ENCODE measurements at places on chromosomes 2 and 18.

DNA sequence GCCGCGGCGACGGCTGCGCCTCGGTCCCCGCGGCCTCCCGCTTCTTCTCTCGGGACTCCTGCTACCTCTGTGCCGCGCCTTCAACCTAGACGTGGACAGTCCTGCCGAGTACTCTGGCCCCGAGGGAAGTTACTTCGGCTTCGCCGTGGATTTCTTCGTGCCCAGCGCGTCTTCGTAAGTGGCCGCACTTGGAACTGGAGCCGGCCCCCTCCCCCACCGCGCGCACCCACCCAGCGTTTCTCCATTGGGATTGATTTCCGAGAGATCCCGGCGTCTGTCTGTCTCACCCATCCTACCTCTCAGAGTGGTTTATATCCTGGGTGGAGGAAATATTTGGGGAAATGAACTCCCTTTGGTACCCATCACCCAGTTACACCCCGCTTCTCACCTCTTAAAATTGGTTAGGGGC lies 498 bp downstream of the ITGAV start:
- peak; percentile 63 for DNase-seq

GRCh38 chr18:37306432-37306831 lies 259.2 kb downstream of the CELF4 start:
- no peak for DNase-seq

DNA sequence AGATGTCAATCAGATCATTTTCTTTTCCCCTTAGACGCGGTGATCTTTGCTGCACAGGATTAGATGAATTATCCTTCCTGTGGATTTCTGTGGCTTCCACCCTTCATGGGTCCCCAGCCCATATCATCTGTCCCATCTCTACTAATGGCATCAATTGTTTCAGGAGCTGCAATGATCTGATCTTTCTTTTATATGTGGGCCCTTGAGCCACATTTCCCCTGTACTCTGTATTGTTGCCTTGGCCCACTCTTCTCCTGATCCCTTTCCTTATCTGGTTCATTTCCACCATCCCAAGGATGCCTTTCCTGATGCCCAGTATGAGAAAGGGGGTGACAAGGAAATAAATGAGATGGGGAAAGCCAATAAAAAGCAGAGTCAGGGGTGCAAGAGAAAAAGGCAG lies 24.7 kb downstream of the SP140 start:
- no peak for DNase-seq

DNA sequence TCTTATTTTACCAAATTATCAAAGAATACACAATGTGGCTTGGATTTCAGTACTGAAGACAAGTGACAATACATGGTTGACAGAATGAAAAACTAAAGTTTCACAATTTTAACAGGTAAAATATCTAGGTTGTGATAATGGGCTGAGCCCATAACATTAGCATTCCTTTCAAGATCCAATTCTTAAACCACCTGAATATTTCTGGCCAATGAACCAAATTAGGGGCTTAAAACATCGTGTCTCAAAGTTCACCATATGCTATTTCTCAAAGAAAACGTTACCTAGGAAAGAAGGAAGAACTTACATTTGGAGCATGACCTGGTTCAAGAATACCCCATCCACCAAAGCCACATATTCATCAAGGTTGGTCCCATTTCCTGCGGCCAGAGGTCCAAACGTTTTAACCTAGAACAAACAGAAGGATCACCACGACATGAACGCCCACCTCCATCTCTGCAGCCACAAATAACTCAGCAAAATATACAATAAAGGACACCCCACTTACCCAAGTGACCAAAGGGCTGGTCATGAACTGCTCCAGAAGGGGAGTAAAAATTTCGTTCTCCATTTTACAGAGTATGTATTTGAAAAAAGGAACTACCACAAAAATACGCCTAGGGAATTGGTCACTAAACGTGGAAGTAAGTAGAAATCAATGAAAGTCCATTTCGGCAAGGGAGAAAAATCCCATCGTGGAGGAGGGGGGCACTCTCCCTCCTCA lies 984 bp downstream of the CCDC88A start:
- DNase-seq, result no peak

DNA sequence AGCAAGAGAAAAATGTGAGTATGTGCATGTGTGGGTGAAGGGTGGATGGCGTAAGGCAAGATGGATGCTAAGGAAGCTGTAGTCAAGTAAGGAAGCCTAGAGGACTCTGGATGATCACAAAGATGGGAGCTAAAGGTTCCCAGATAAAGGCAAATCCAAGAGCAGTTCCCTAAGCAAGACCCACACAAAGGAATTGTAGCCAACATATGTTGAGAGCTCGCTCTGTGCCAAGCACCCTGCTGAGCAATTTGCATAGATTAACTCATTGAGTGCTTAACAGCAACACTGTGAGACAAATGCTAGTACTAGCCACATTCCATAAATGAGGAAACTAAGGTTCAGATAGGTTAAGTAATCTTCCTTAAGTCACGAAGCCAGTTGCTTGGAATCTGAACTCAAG lies 132.6 kb downstream of the C1D start:
- no peak for DNase-seq

DNA sequence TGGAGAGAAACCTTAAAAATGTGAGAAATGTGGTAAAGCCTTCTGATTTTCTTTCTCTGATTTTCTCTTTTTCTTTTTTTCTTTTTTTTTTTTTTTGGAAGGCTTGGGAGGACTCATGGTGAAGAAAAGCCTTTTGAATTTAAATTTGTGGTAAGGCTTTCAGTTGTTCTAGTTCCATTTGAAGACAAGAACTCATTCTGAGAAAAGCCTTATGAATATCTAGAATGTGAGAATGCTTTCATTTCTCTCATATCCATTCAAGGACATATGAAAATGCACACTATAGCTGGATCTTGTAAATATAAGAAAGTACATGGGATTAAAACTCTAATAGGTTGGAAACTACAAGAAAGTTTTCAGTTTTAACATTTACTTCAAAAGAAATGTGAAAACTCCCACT lies 1045.2 kb upstream of the NRXN1 start:
- DNase-seq, result no peak

DNA sequence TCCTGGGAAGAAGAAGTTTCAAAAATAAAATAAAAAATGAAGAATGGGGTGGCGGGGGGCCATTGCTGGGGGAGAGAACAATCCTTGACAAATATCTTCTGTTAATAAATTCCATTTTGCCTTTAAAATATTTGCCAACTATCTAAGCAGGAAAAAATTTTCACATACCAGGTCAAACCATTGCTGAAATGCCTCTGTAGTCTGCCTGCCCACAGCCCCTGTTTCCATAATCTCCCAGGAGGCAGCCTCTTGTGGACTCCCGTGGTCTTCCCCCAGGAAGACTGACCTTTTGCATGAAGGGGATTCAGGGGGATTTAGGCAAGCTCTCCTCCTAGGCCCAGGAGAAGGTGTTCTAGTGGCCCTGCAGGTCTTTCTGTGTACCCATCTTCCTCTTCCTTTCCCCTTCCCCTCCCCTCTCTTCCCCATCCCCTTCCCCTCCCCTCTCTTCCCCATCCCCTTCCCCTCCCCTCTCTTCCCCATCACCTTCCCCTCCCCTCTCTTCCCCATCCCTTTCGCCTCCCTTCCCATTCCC lies 61.0 kb downstream of the RPL37A start:
- DNase-seq, result no peak

GRCh38 chr2:188576651-188577050 lies 285.0 kb downstream of the GULP1 start:
- DNase-seq, result no peak

DNA sequence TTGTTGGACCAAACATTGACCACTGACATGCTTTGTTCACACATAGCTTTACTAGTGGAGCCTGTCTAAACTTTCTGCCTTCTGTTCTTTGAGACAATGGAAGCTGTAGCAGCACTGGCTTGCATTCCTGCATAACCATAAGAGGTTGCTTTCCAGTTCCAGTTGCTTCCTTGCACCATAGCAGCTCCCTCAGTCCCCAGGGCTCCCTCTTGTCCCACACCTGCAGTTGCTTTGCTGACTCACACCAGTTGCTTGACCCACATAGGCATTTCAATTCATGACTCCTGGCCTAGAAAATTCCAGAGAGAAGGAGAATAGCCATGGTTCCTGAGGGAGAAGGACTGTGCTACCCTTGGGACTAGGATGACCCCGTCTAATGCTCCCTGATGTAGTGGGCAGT lies 20.9 kb downstream of the SGPP2 start:
- DNase-seq, result no peak

DNA sequence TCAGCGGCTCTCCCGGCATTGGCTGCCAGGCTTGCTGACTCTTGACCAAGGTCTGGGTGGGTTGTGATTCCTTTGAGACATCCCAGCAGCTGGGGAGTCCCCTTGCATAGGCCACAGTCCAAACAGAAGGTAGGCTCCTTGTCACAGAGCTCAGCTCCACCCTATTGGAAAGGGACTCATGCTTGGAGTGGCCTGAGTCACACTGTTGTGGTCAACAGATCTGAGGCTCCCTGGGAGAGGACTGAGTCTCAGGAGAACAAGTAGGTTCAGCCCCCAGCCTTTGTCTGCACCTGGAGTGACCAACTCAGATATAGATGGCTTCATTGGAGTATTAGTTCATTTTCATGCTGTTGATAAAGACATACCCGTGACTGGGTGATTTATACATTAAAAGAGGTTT lies 32.1 kb upstream of the SH3BP4 start:
- no peak for DNase-seq

- DNase-seq, result no peak
Measured at GRCh38 chr2:226963528-226963927, 127.7 kb downstream of the RHBDD1 start.

- no peak for DNase-seq
Measured at GRCh38 chr2:10000541-10000940, 42.8 kb upstream of the KLF11 start.

- DNase-seq, result no peak
Measured at GRCh38 chr2:84152462-84152861, 306.6 kb downstream of the SUCLG1 start.

GRCh38 chr2:169767243-169767888 lies 31.3 kb upstream of the SSB start:
- peak; percentile 81 for DNase-seq

DNA sequence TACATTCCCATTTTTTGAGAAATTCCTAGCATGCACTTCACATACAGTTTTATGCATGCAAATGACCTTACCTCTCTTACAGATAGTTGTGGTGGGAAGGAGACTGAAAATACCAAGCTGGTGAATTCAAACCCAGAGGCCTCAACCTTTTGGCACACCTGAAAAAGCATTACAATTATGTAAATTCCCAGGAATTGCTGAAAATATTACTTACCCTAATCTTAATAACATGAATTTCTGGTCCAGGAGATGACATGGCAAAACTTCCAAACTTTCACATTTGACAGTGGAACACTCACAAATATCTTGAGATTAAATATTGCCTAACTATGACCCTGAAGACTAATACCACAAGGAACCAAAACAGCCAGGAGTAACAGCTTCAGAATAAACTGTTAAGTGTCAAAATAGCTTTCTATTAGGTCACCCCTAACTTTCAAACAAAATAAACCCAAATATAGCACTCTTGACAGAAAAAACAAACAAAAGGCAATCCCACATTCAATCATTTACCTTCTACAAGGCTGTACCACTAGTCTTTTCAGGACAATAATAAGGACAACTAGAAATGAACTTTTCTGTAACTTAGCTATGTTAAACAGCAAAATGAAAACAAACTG lies 10.9 kb upstream of the PEX13 start:
- DNase-seq, result no peak

GRCh38 chr2:4077017-4077416 lies 373.6 kb downstream of the DCDC2C start:
- no peak for DNase-seq

- peak; percentile 9 for DNase-seq
Measured at GRCh38 chr2:232776435-232776834, at the start of gene KCNJ13. Gene KCNJ13 (minus strand): TSS chr2:232776565. CDS start chr2:232771362, 5,203 bp downstream.

- peak; percentile 22 for DNase-seq
Measured at GRCh38 chr2:127637725-127638252, 8.2 kb upstream of the GPR17 start.

DNA sequence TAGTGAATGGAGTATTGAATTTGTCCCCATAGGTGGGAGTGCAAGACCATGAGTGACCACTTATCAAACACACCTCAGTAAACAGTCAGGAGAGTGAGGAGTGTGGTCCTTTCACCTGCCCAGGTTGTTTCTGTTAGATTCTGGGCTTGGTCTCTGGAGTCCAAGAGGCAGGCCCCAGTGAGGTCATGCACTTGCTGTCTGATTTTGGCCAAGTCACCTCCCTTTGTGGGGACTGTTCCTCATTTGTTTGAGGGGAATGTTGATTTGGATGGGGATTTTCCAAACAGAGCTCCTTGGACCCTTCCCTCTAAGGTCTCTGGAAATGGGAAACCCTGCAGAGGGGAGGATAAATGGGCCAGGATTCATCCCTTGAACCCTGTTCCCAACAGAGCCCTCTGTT lies 7.3 kb downstream of the IL1RN start:
- no peak for DNase-seq

DNA sequence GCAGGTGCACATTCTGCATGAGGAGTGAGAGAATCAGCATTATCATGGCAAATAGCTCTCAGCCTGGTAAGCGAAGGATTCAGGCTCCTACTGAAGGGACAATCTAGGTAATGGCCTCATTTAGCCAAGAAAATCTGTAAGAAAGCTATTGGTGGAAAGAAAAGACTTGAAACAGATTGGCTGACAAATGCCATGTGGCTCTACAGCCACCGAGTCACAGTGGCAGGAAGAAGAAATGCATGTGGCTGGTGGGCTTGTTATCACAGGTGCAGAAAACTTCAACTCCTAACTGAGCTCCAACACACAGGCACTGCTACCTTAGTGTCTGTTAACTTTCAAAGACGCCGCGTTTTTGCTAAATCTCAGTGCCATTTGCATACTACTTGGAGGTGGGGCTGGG lies 60.6 kb upstream of the REV1 start:
- no peak for DNase-seq

DNA sequence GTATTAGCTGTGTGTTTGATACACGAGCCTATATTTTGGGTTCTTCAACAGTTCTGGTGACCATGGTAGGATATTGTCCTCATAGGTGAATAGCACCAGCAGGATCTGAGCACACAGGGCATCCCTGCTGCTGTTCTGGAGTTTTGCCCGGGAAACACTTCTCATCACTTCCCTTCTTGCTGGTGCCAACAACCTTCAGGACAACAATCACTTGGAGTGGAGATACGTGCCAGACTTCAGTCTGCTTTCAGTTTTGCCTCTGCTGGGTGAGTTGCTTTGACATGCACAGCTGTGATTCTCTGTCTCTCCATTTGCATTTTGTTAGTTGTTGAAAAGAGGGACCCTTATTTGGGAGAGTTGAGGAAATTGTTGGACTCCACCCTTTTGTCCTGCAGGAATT lies 1347.2 kb upstream of the DDX18 start:
- DNase-seq, result no peak

- DNase-seq, result no peak
Measured at GRCh38 chr18:13580351-13580750, 146.0 kb downstream of the FAM210A start.

DNA sequence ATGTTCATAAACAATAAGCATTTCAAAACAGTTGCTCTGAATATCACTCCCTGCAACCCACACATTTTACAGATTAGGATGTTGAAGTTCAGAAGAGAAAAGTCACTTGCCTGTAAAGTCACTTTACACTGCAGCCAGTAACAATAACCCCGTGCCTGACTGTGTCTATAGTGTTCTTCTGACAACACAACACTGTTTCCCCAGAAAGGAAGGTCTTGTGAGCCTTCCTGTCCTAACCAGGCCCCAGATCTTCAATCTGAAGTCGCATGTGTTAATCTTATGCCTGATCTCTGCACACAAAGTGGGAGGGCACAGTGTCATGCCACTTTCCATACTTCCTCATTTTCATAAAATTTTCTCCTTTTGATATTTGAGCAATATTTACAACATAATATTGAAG lies 120.2 kb downstream of the FEZ2 start:
- DNase-seq, result no peak

GRCh38 chr2:165990846-165991245 lies 37.3 kb upstream of the TTC21B start:
- DNase-seq, result no peak

- DNase-seq, result no peak
Measured at GRCh38 chr18:59665057-59666006, 31.9 kb downstream of the CCBE1 start.

All from HT-29 (cell line).